T47D (cell line): ENCODE measurements at places on chromosomes 4 and X.

- DNase-seq = no peak
These were observed 2.2 kb downstream of the N4BP2 start for GRCh38 chr4:40058854-40059253.

DNA sequence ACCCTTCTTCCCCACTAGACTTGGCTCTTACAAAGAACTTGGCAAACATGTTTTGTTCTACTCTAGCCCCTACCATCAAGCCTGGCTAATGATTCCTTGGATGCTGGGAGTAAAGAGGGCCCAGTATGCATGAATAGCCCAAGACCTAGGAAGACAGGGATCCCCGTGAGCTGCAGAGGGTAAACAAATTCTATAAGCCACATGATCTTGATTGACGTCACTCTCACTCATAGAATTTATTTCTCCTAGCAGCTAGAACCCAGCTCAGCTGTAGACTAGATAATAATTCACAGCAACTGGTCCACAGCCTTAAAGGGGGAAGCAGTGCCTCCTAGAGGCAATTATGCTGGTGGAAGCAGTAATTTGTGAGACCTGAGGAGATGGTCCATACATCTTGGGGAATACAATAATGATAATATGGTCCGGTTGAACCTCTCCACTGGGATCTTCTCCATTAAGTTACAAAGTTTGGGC is 16.1 kb upstream of the USO1 start:
- no peak for DNase-seq

DNA sequence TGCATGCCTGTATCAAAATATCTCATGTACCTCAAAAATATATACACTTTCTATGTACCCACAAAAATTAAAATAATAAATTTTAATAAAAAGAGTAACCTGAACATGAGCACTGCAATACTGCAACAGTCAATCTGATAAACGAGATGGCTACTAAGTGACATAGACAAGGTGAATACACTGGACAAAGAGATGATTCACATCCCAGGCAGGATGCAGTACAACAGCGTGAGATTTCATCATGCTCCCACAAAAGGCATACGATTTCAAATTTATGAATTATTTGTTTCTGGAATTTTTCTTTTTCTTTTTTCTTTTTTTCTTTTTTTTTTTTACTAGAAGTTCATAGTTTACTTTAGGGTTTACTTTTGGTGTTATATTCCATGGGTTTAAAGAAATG is 12.2 kb upstream of the FGF16 start:
- DNase-seq = no peak

- no peak for DNase-seq
These were observed 141.7 kb downstream of the GPAT3 start for GRCh38 chr4:83677656-83678055.

DNA sequence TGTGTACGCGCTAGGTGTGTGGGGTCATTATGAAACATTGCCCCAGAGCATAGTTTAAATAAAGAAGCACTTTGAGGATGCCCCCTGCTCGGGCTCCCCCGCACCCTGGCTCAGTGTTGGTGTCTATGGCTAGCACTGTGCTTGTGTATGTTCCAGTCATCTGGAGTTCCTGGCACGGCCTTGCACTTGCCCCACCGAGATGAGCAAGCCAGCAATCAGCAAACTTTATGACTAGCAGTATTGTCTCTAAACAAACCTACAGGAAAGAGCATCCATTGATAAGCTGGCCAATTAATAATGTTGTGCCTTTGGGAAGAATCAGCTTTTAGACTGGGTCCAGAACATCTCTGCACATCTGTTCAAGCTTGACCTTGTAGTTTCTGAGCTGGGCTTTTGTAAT is 707 bp upstream of the SHROOM4 start:
- no peak for DNase-seq

GRCh38 chr4:164977243-164978164 is at the start of gene TRIM61:
TSS of gene TRIM61 (minus strand) at chr4:164977657. CDS start at chr4:164970002, 7,655 bp downstream.
- DNase-seq = no peak

GRCh38 chrX:97290199-97290598 is 406.5 kb downstream of the RPA4 start:
- no peak for DNase-seq

DNA sequence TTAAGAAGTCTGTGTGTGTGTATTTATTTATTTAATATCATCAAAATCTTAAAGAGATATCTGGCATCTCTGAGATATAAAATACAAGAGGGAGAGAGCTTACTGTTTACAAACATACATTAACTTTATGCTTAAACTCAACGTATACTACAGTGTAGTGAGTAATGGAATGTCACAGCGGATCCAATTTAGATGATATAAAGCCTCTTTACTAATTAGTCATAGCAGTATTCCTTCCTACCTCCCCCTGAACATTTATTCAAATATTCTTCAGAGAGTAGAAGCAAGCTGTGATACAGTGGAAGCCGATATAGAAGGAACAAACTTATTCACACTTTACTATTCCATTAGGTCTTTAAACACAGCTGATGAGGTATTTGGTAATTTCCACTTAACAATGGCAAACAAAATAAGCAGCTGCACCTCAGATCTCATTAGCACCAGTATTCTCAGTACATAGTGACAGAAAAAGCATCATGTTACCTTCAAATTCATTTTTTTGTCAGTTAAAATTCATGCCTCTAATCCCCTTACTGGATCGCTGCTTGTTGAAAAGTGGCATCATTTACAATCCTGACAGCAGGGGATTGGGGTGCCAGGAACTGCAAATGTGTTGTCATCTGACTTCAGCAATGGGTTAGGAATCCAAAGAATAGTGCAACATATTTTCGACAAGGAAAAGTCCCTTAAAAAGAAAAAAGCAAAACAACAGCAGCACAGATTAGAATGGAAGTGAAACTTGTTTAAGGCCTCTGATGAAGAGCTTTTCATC is 658.7 kb upstream of the EPHA5 start:
- DNase-seq = no peak

DNA sequence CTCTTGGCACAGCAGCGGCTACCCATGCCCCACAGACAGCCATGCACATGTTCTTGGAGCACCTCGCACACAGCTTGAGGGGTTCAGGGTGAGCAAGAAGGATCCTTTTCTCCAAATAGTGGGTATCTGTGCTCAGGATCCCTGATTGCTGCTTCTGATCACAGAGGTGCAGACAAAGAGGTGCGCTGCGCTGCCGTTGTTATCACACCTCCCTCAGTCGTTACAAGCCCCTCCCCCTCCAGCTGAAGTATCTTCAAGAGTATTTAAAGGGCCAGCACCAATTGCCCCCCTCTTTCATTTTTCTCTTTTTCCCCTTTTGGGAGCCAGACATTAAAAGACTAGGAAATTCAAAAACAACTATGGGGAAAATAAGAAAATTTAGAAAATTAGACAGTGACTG is 44.3 kb downstream of the NELFA start:
- DNase-seq = no peak

- DNase-seq = peak; percentile 49
These were observed 21.8 kb downstream of the TXLNG start for GRCh38 chrX:16807976-16808542.

DNA sequence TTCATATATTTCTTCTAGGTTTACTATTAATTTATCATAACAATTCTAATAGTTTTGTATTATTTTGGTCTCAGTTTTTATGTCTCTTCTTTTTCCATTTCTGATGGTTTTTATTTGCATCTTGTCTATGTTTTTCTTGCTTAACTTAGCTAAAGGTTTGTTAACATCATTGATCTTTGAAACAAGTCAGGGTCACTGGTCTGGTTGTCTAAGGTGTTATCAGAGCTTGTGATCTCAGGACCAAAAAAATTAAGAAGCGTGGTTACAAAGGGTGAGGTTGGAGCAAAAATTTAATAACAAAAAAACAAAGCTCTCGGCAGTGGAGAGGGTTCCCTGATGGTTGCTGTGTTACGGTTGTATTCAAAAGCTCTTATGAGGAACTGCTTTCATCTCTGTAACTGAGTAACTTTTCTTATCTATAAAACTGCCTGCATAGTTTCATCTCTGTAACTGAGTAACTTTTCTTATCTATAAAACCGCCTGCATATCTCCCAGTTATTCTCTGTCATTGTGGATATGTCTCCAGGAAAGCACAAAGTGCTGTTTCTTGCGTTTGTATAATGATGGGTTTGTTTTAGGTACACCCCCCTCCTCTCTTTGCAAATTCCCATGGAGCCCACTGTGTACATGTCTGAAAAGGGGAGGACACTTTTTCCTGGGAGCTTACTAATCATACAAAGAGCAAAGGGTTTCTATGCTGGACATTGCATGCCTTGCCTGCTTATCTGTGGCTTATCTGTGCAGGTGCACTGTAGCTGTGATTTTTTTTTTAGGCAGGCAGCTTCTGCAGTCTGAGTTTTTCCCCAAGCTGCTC is 62.4 kb upstream of the UGT2B15 start:
- DNase-seq = no peak

DNA sequence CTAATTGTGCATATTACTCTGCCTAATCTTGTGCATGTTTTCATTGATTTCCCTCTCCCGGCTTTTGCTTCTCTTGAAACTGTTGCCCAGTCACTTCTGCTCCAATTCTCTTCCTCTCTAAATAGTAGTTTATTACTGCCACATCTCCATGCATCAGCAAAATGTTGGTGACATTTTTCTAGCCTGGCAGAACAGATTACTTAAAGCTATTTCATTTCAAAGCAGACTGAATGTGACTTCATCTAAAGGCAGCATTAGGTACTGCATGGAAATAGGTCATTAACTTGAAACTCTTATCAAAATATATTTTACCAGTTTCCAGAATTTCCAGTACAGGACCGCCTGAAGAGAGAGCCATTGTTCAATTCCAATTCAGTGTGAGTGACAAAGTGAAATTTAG is 52.4 kb downstream of the HPGDS start:
- DNase-seq = no peak

DNA sequence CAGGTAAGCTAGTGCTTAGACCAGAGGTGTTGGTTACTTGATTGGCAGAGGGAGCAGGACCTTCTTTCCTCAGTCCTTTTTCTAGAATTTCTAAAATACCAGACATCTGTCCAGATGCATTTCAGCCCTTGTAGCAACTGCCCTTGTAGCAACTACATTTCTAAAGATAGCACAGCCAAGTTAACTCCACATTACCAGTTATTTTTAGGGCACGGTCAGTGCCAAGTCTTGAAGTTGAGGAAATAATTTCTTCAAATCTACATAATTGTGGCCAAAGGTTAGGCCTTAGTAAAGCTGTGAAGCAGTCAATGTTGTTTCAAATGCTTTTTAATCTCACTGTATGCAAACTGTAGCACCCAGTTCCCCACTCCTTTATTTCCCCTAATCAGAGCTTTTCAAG is 62.9 kb downstream of the MID1IP1 start:
- DNase-seq = no peak

DNA sequence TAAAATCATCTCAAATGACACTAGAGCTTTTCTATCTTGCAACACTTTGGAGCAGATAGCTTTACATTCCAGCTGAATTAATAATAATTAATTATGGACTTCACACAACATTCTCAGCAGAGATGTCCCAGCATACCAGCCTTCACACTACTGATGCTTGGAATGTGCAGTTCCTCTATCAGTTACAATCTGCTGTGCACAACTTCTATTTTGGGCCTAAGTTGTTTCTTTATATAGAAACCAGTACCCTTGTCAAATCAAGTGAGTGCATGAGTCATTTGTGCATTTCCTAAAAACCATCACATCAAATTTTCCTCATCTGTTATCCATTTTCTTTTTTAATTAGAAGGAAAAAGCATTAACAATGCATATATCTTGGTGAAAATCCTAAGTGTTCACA is 8.8 kb upstream of the RASL11B start:
- DNase-seq = no peak

GRCh38 chrX:30488092-30488491 is 89.5 kb downstream of the TASL start:
- peak; percentile 30 for DNase-seq

DNA sequence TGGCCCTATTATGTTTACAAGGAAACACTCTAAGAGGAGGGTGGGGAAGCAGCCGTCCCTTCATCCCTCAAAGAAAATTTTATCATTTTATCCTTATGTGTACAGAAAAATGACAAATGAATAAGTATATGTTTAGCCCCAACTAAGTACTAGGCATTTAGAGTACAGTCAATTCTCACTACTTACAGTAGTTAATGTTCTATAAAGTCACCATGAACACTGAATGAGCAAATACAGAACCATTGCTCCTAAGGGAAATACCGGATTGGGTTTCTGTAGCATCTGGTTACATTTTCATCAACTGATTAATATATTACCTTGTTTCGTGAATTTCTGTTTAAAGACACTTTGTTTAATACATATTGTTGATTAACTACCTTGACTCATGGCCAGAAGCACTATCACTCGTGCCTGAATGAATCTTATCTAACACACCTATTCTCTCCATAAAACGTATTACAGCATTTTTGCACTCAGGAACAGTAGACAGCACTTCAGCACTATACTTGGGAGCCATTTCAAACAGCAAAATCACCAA is 109.3 kb downstream of the ASB9 start:
- DNase-seq = no peak

DNA sequence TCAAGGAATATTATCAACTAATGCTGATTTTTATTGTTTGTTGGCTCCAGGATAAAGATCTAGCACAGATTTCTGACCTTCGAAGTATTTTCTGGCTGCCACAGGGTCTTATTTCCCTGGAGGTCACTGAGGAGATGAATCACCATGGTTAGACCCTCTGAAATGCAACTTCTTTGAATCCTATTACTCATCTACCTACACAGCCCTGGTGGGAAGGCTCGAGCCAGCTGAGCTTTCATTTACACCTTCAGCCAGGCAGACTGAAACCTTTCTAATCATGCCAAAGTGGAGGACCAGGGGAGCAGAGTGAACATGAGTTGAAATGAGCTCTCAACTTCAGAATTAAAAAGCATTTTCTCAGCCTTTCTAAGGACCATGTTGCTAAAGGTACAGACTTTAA is 130.5 kb downstream of the SMIM20 start:
- no peak for DNase-seq

DNA sequence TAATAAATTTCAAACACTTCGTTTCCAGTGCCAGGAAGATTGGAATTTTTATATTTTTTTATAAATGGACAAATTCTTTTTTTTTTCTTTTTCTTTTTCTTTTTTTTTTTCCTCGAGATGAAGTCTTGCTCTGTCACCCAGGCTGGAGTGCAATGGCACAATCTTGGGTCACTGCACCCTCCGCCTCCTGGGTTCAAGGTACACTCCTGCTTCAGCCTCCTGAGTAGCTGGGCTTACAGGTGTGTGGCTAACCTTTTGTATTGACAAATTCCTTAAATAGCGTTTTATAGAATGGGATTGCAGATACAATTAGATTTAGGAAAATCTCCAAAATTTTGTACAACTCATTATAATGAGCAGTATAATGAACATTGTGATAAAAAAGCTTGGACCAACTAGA is 328.9 kb downstream of the ARHGAP24 start:
- DNase-seq = no peak

DNA sequence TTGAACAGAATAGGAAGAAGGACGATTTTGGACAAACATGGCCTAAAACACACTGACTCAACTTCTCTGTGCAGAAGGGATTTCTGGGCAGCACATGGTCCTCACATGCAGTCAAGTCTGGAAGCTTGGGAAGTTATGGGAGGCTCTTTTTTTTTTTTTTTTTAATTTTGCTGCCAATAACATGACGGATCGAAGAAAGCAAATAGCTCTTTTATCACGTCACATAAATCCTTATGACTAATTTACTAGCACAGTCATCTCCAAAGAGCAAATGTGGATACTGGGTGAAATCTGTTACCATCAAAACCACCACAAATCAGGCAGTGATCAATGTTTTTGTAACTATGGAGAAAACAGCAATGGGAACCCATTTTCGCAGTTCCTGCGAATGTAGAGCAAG is 193.3 kb upstream of the FAM9B start:
- no peak for DNase-seq

GRCh38 chrX:150966235-150966634 is 16.9 kb upstream of the HMGB3 start:
- DNase-seq = no peak
